ENCODE measurements at places on chromosomes 2 and 18.

- no peak for DNase-seq
Observed at GRCh38 chr2:100757621-100758394, 62.1 kb upstream of the NPAS2 start.

DNA sequence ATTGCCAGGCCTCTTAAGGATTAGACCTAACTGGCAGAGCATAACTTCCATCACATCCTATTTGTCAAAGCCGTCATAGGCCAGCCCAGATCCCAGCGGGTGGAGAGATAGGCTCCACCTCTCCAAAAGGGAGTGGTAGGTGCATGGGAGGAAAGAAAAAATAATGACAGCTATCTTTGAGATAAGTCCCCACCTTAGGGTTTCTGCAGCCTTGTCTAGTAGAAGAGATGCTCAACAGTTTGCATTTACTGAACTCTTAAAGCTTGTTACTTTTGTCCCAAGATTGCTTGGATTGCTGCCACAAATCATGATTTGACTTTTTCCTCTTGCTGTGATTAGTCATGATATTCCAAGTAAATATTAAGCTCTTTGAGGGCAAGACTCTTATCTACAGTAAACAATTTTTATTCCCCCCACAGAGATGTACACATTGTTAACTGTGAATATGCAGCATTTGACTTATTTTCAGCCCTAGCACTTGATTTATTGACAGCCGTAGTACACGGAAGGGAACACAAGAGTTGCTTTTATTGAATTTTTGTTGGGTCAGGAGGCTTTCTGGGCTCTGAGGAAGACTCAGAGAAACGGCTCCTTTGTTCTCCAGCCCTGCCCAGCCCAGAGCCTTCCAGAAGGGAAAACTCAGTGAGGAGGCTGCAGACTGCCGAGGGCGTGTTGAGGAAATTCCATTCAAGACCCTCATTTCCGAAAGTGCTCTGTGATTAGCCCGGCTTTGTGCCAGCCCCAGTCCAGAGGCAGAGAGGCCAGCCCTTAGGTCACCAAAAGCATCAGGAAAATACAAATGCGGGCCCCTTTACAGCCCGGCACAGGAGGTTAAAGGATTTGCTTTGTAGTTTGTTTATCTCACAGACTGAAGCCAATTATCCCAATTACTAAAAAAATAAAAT lies 75.5 kb upstream of the ZNF532 start:
- no peak for DNase-seq

DNA sequence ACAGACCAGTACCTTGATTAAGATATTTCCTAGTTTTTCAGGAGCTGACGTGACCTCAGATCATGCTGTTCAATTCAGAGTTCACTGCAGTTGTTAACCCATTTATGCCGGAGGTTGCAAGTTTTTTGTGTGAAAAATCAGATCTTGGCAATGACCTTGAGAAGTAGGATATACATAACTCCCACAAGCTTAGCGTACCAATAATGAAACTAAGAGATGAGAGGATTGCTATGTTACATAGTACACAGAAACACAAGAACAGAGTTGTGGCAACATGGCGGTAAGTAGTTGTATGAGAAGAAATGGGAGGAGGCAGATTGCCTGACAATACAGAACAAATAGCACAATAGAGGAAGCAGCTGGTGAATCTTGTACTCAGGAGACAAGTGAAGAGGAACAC lies 39.1 kb downstream of the PPIG start:
- DNase-seq, result no peak

GRCh38 chr2:141003967-141004657 lies 1126.7 kb downstream of the LRP1B start:
- DNase-seq, result no peak

DNA sequence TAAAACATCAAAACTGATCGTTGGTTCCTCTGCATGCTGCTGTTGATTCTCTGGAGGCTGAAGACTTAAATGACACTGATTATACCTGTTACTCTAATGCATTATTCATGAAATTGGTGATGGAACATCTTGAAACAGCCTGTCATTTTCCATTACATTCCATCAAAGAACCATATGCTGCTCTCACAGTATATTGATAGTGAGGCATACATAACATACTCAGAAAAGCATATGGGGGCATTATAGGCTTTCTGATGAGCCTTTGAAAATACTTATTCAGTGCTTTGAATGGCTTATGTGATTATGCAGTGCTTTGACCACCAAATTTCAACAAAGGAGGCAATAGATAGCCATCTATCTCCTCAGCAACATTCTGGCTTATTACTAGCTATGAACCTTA lies 392.1 kb downstream of the CDH19 start:
- DNase-seq, result no peak

GRCh38 chr2:216113572-216113971 lies 4.4 kb downstream of the XRCC5 start:
- no peak for DNase-seq

DNA sequence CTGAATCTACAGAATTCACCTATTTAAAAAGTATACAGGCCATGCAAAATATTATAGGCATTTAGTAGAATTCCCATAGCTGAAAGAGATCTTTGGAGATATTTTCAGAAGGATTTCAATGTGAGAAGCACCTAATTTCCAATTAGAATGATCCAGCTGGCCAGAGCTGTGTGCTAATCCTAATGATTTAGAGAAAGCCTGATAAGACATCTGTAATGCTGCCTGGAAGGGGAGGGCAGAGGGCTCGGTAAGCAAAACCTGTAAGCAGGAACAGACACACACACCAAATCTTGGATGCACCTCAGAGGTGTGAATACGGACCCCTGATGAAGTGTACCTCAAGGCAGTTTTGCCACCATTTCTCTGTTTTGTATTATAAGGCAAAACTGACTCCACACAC lies 14.0 kb downstream of the SERTAD2 start:
- DNase-seq, result no peak

GRCh38 chr18:59270689-59271257 lies 2.5 kb downstream of the RAX start:
- no peak for DNase-seq

- no peak for DNase-seq
Observed at GRCh38 chr2:9010866-9011265, 7.4 kb upstream of the MBOAT2 start.
